Stimulated activated CD4-positive, alpha-beta T cell treated with anti-CD3 and anti-CD28 coated beads, Interleukin-4, amount 100 ng/mL, for 24 hours (primary cell): ENCODE measurements at places on chromosomes 11 and 22.

GRCh38 chr11:110490886-110491285 lies 61.1 kb downstream of the FDX1 start:
- no peak for DNase-seq

DNA sequence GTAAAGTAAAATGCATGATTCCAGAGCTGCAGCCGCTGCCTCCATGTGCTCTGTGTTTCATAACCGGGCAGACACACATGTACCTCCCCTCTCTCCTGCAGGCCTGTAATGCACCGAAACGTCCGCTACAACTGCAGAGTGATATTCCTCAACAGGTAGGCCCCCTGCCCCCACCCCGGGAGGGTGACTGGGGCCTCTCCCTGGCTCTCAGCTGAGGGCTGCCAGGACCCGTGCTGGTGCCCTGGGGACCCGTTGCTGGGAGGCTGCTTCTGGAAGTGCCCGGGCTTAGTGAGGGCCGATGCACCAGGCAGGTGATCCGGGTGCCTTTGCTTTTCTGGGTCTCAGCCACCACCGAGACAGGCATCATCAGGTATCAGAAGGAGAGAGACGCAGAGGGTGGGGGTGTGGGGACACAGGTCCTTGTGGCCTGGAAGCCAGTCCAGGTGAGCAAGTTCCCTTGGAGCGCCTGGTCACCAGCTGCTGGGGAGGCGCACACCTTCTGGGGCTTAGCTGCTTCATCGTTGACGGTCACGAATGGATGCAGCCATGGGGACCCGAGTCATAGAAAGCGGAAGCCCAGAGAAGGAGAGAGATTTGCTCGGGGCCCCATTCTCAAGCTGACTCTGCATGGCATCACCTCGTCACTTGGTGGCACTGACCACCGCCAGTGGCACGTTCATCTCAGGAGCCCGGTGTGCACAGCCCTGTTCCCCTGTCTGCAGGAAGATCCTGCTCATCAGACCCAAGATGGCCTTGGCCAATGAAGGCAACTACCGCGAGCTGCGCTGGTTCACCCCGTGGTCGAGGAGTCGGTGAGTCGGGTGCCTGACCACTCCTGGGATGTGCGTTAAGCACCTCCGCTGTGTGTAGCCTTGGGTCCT lies 10.6 kb downstream of the NADSYN1 start:
- no peak for DNase-seq

- DNase-seq, result no peak
Observed at GRCh38 chr22:29871684-29872083, 11.3 kb upstream of the MTMR3 start.

DNA sequence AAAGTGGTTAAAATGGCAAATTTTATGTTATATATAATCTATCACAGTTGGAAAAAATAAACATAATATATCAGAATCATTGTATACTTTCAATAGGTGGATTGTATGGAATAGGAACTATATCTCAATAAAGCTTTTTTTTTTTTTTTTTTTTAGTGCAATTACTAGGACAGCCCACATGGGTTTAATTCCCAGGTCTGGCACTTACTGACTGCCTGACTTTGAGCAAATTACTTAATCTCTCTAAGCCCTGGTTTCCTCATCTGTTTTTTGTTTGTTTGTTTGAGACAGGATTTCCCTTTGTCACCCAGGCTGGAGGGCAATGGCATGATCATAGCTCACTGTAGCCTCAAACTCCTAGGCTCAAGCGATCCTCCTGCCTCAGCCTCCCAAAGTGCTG lies 26.1 kb upstream of the BAIAP2L2 start:
- no peak for DNase-seq

DNA sequence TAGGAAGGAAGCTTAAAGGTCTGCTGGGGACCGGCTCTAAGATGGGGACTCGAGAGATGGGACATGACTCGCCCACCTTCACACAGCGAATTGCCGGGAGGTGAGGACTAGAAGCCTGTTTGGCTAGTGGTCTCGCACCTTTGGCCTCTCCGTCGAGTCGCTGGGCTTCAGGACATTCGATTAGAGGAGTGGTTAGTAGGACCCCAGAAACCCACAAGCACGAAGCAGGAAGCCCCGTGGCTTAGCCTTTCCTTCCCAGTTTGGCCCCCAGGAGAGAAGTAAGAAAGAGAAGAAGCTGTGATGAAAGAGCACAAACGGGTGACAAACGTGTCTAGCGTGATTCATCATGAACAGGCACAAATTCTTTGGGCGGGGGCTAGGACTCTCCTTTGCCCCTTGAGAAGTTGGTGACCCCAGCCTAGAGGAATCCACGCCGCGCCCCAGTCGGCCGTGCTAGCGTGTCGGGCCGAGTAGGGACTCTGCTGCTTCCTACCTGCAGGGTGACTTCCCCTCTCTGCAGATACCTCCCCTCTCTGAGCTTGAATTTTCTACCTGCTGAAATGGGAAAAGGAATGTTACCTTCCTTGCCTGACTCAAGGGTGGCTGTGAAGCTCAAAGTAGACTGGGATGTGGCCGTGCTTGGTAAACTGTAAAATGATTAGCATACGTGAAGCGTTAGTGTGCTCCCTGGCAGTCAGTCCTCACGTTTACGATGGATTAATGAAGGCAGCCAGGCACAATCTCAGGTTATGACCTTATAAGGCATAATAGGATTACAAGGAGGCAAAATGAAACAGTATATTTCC lies 1.1 kb upstream of the ADM start:
- DNase-seq, result peak; percentile 28

DNA sequence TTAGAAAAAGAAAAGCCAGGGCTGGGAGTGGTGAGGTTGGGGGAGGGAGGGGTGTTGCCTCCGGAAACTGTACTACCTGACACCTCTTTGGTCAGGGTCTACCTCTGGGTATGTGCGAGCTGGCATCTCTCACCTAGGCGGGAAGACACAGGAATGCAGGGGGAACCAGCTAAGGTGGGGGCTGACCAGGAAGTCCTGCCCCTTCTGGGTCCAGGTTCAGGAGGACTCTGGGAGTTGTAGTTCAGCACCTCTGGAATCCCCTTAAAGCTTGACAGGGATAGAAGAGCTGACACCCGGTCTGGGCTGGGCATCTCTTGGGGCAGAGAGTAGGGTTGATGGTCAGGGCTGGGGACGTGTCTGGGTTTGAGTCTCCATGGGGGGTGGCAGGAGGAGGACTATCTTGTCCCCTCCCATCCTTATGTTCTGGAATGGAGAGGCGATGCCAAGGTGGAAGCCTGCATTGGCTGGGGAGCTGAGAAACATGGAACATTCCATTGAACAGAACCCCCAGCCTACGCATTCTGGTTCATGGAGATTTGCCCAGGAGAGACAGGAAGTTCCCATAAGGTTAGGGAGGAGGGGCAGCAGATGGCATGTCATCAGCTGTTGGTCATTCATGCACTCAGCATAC lies 2.1 kb upstream of the KIAA1671 start:
- no peak for DNase-seq

DNA sequence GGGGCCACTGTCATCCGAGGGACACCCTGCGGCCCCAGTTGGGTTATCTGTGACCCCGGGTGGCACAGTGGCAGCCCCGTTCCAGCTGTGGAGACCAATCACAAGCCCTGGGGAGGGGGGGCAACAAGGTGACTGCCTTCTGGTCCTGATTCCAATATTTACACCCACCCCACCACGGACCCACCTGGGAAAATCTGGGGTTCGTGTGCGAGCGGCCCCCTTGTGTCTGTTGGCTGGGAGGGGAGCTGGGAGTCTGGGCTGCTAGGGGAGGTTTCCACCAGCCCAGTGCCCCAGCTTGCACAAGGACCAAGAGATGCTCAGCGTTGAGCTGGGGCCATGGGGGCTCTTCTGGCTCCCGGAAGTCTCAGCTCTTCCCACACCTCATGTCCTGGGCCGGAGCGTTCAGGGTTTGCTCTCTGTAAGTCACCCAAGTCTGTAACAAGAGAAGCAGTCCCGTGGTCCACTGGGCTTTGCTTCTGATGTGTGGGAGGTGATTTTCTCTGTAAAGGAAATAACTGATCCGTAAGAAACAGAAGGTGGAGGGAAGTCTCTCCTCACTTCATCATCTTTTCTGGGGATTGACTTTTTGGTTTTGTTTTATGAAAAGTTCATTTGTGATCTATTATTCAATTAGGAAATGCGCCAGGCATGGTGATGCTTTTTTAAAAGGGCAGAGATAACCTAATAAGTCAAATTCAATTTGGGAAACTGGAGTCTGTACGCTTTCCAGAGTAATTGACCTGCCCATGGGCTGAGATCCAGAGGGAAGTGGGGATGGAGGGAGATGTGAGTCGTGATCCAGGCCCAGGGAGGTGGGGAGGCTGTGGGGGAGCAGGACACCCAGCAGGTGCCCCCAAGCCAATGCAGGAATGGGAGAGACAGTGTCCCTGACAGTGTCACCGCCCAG lies 22.4 kb upstream of the GAL start:
- no peak for DNase-seq
